ENCODE measurements at places on chromosomes 1 and 21.

- DNase-seq = no peak
Observed at GRCh38 chr1:208536212-208536611, 292.0 kb upstream of the PLXNA2 start.

- no peak for DNase-seq
Observed at GRCh38 chr1:44422161-44422560, 17.1 kb downstream of the RNF220 start.

DNA sequence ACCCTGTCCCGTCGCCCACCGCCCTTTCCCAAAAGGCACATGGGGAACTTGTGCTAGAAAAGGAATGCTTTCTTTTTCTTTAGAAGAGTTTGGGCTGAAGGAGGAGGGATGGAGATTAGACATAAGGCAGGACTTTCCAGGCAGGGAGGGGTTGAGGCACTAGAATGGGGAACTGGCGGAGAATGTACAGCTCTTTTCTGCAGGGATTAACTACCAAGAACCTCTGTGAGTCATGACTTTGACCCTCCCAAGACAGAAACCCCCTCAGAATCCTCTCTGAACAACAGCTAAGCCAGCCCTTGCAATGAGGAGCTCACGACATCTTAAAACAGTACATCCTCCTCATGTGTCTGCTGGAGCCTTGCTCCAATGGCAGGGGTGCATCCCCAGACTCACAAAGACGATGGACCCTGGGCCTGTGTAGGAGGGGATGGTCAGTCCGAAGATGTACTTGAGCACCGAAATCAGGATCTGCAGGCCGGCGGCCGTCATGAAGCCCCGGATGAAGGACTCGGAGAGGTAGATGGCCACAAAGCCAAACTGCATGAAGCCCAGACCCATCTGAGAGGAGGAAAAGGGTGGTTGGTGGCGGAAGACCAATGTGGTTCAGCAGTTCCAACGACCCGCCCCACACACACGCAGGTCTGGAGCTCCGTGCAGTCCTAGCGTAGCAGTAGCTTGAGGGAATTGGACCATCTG is 13.6 kb downstream of the SLC26A9 start:
- no peak for DNase-seq

GRCh38 chr1:86687595-86687994 is 16.8 kb upstream of the SH3GLB1 start:
- DNase-seq = peak; percentile 12

DNA sequence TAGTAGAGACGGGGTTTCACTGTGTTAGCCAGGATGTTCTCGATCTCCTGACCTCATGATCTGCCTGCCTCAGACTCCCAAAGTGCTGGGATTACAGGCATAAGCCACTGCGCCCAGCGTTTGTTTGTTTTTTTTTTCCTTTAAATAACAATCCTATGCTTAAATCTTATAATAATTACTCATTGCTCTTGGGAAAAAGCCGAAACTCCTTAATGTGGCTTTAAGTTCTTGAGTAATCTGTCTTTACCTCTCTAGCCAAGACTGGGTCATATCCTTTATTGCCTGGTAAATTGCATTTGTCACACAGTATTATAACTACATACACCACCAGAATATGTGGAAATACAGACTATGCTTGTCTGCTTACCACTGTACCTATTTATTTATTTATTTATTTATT is 97.1 kb downstream of the MACF1 start:
- DNase-seq = no peak

GRCh38 chr1:71804140-71804539 is 478.2 kb downstream of the NEGR1 start:
- DNase-seq = peak; percentile 62

DNA sequence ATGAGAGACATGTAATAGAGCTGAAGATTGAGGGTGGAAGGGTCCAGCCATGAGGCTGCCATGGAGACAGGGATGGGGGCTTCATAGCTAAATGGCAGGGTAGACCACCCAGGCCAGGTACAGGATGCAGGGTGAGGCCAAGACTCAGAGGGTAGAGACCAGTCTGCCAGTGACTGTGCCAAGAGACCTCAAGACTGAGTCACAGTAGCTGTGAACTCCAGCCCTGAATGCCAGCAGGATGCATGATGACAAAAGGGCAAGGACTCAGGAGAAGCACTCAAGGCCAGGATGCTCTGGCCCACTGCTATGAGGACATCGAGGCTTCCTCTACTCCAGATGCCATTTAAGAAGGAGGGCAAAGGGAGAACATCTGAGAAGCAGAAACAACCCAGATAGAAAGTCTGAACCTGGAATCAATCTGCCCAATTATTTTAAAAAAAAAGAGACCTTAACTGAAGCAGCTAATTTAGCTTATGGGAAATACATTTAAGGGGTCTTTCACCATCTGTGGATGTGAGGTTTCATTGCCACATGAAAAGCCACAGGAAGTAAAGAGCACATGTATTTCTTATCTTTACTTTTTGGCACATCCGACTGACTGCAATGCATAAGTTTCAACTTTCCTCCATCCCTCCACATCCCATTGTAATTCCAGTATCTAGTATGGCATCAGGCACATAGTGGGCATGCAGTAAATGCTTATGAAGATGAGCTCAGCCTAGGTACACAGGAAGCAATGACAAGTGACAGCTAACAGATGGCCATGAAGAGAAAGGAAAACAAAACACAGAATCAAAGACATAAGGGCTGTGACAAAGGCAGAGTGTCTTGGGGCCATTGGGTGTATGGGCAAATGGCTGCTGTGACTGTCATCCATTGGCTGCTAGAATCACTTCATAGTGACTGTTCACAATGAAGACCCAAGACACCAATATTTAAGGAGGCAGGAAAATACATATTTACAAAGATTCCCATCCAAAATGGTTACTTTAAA is 40.2 kb downstream of the SUSD4 start:
- no peak for DNase-seq

DNA sequence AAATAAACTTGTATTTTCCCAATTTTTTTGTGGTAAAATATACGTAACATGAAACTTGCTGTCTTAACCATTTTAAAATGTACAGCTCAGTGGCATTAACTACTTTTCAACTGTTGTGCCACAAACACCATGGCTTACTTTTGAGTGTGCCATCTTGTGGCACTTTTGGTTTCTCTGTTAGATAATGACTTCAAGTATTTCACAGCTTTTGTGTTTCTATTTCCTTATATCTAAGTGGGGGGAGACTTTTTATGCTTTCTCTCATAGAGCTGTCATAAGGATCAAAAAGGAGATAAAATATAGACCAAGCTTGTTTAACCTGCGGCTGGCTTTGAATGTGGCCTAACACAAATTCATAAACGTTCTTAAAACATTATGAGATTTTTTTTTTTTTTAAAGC is 44.3 kb downstream of the CDC14A start:
- no peak for DNase-seq

GRCh38 chr1:110148961-110149360 is 1.3 kb upstream of the SLC6A17 start:
- peak; percentile 48 for DNase-seq

GRCh38 chr1:247415423-247416361 is at the start of gene NLRP3:
Gene NLRP3 (plus strand): TSS chr1:247416173. CDS start chr1:247418801, 2,628 bp downstream.
- DNase-seq = no peak

DNA sequence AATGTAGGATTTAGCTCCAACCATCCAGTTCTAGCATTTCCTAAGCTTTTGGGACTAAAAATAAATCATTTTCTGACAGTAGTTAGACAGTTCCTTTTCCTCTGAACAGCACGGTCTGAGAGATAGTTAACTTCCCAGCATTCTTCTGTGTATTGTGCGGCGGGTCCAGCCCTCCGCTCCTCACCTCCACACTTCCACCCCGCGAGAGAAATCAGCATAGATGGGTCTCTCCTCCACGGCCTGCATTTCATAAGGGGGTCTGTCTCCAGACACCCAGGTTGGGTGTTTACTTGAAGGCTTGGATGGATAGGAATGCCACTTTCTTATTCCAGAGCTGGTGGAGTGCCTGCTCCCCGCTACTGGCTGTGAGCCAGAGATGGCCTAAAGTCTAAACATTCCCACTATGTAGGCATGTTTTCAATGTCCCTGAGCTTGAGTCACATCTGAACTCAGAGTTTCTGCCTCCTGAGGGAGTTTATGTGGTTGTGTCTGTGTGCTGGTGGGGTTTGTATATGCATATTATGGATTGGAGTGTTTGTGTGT is 38.0 kb upstream of the PPP2R5A start:
- no peak for DNase-seq

- no peak for DNase-seq
Observed at GRCh38 chr1:81597720-81598426, 202.9 kb upstream of the ADGRL2 start.

DNA sequence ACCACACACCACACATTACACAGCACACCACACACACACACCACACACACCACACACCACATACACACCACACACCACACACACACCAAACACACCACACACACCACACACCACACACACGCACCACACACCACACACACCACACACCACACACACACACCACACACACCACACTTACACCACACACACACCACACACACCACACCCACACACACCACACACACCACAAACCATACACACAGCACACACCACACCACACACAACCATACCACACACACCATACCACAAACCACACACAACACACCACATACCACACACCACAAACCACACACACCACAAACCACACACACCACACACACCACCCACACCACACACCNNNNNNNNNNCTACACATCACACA is 40.9 kb upstream of the SIK1 start:
- DNase-seq = no peak

DNA sequence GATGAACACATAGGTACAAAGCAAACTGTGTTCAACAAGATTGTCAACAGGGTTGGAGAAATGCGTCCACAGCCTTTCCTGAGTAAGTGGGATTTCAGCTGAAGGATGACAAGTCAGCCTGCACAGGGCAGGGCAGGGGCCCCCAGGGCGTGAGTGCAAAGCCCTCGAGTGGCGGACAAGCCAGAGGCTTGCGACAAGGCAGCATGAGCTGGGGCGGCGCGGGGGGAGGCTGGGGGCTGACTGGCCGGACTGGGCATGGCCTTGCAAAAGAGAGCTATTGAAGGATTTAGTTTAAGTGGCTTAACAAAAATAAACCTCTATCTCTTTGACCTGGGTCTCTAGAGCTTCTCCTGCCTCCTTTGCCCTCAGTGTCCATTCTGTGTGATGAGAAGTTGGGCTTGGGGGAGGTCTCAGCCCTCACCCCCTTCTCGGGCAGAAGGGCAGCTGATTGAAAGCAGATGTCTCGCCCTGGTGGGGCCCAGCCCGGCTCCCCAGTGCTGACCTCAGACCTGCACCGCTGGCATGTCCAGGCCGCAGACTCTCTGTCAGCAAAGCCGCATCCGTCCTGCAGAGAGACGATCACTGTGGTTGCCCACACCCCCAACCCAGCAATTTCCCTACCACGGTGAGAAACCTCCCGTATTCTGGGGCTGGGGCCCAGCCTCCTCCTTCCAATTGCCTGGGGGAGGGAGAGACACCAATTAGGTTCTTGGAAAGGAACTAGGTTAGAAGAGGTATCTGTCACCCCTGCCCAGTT is 24.3 kb upstream of the EPS8L3 start:
- no peak for DNase-seq

DNA sequence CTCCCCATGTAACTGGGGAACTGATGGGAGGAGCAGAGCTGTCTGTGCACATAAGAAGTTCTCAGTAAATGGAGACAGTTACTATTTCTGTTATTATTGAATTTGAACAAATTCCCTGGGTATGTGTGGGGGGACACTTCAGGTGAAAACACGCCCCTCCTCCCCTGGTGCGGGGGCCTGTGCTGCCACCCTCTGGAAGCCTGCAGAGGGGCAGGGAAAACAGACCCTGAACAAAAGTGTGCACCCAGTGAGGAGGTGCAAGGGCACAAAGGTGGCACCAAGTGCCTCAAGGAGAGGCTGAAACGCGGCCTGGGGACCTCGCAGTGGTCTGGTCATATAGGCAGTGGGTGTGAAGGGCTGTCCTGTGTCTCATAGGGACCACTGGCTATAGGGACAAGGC is 18.2 kb upstream of the NADK start:
- DNase-seq = no peak

DNA sequence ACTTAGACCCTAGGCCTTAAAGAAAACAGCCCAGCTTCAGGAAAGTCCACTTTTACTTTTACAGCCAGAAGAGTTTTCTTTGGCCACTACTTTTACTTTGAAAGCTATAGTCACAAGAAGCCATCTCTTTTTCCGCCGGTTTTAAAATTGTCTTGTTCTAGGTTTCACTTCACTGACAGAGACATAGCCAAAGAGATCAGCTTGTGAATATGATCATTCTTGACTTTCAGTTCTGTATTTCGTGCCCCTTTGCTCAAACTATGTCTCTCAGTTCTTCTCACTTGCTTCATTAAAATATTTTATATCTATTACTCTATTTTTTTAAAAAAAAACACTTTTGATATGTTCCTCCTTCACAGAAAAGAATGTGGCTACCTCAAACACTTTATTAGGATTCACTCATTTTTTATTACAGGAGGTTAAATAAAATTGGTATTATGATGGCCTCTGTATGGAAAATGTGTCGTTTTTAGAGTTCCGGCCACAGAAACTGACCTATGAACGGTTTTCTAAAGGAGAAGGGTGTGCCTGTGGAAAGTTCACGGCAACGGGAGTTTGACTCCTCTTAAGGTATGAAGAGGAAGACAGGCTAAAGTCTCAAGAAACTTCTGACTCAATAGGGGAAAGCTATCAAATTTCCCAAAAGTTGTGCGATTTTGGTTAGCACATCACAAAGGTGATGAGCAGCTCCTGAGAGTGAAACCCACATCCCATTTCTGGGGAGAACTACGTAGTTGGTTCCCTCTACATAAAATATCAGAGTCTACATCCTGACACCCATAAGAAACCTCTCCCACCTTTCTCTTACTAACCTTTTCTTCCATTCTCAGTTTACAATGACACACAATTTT is 1.2 kb downstream of the MCOLN2 start:
- DNase-seq = no peak

DNA sequence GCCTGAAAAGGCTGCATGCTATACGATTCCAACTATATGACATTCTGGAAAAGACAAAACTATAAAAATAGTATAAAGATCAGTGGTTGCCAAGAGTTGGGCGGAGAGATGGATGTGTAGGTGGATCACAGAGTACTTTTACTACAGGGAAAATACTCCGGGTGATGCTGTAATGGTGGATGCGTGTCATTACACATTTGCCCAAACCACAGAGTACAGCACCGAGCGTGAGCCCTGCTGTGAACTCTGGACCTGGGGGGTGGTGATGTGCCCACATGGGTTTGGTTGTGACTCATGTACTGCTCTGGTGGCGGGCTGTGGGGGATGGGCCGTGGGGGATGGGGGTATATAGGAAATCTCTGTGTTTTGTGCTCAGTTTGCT is 162.7 kb upstream of the COL6A1 start:
- DNase-seq = no peak

- DNase-seq = no peak
Observed at GRCh38 chr21:41589620-41590175, 81.7 kb upstream of the TMPRSS2 start.

DNA sequence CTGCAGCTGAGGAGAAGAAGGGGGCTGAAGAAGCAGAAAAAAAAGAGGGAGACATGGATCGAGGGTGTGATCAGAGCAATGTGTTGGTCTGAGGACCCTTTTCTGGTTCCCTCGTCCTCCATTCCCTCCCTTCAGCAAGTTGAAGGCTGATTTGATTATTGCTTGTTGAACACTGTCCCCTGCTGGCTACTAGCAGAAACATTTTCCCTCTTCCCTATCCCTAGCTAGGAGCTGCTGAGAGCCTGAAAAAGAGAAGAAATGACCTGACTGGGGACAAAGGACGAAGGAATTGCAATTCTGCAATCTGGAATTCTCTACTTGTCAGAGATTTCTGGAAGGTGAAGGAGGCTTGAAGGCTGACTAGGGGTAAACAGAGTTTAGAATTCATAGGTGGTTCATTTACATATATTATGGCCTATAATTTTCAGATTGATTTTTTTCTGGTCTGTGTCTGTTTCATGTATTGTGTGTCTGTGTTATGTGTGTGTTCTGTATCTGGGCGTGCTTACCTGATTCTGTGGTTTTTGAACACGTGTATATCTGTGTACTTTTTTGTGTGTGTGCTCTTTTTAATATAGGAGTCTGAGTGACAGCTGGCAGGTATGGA is 9.8 kb downstream of the NHLH1 start:
- peak; percentile 29 for DNase-seq

Data from COR-L47 (cell line).